ENCODE measurements at places on chromosomes 3 and 15.

- no peak for DNase-seq
Observed at GRCh38 chr3:55435491-55435890, 51.6 kb downstream of the WNT5A start.

GRCh38 chr3:27094721-27095120, 274.5 kb downstream of the NEK10 start:
- no peak for DNase-seq

DNA sequence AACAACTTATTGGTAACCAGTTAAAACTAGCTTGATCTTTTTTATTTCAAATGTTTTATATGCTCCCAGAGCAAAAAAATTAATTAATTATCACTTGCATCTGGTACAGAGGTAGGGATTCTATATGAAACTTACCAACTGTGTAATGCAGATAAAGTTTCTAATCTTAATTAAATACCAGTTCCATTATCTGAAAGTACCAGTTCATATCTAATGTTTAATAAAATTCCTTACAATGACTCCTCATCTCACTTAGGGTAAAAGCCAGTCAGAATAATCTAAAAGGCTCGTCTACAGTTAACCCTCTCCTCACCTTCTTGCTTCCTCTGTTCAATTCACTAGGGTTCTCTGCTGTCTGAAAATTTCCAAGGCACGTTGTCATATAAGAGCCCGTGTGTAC, 384.8 kb downstream of the RBMS3 start:
- DNase-seq = no peak

DNA sequence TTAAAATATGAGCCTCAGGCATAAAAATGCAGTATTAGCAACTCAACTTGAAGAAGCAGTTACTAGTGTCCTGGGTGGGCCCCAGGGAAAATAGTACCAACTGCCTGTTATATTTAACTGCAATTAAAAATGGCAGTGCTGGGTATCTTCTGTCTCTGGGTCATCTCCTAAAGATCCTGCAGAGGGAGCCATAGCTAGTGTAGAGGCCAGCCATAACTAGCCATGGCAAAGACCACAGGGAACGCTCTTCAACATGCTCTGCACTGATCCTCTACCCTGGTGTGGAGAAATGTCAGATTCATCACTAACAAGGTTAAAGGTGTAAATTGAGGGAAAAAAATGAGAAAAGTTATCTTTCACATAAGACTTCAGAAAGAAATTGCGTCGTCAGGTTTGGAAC, 181.3 kb downstream of the SNRPN start:
- DNase-seq = peak; percentile 3

DNA sequence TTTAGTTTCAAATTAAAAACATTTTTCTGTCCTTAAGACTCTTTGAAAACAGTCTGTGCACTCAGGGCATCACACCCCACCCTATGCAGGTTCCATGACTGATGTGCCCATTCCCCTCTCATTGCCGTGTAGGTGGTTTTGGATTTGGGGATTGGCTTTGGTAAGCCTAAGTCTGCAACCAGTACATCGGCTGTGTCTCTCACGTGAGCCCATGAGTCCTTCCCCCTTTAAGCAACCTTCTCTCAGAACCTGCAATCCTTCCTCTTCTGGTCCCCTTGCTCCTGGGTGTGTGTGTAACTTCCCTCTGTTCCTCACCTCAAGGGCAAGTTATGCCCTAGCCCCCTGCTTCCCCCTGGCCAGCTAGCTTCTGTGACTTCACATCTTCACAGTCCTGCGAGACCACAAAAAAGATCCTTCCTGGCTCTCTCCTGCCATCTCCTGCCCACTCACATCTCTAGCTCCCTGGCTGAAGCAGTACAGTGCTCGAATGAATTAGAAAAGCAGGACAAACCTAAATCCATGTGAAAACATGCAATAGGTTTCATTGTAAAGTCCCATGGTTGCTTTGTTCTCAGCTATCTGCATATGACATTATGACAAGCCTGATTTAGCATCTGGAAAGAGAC, 126.7 kb downstream of the UACA start:
- DNase-seq = no peak

DNA sequence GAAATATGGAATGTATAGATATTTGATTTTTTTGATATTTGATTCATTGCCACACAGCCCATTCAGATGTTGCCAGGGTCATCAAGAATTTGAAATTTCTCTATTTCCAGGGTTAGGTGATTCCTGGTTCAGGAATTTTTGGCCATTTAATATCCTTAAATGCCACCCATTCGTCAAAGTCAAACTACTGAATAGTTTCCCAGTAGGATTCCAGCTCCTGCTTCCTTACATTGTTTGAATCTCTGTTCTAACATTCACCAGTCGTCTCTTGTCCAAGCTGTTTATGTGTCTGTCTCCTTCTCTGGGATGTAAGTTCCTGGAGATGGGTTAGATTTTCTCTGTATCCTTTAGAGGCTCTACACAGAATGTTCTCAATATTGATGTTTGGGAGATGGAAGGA, 124.9 kb upstream of the TLE3 start:
- no peak for DNase-seq

DNA sequence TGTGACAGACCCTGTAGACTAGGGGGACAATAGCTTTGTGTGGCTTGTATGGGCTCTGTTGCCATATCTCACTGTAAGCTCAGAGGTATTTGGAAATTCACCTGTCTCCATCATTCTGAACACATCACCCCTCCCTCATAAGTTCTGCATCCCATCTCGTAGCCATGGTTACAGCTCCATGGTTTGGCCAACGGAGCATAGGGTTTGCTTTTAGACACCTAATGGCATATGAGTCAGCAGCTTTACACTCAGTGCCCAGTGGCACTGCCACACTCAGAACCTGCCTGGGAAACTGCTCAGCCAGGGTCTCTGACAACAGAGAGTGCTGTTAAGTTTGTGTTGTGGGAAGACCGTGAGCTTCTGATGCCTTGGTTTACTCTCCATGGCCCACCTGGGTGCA, 67.3 kb downstream of the CCK start:
- DNase-seq = no peak

DNA sequence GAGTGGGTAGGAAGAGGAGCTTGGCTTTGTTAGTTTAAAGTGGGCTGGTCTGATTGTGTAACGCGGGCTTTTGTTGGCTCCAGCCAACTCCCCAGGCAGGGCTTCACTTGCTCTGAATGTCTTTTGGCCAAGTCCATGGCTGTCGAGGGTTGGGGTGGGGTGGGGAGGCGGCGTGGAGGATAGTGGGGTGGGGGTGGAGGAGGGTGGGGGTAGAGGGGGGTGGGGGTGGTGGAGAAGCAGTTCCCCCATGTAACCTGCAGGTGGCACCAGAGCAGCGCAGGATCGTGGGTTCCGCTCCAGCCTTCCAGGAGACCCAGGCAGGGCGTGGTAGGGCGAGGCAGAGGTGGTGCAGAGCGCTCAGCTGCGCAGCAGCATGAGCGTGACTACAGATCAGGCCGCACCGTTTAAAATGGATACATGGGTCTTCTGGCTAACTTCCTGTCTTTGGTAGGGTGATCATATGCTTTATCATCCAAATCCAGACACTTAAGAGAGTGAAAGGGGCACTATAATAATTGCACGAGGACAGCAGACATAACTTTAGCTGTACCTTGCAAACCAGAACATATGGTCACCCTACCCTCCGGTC, 28.3 kb downstream of the GOLGA6A start:
- DNase-seq = peak; percentile 75

GRCh38 chr3:121970047-121970446, 52.0 kb downstream of the ILDR1 start:
- DNase-seq = no peak

DNA sequence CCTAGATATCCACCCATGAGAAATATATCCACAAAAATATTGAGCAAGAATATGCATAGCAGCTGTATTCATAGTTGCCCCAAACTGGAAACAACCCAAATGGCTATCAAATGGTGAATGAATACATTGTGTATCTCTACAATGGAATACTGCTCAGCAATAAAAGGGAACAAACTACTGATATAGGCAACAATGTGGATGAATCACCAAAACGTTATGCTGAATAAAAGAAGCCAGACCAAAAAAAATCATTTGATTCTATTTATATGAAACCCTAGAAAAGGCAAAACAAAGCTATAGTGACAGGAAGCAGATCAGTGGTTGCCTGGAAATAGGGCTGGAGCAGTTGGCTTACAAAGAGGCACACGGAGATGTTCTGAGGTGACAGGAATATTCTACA, 15.5 kb upstream of the CMTM7 start:
- DNase-seq = no peak

DNA sequence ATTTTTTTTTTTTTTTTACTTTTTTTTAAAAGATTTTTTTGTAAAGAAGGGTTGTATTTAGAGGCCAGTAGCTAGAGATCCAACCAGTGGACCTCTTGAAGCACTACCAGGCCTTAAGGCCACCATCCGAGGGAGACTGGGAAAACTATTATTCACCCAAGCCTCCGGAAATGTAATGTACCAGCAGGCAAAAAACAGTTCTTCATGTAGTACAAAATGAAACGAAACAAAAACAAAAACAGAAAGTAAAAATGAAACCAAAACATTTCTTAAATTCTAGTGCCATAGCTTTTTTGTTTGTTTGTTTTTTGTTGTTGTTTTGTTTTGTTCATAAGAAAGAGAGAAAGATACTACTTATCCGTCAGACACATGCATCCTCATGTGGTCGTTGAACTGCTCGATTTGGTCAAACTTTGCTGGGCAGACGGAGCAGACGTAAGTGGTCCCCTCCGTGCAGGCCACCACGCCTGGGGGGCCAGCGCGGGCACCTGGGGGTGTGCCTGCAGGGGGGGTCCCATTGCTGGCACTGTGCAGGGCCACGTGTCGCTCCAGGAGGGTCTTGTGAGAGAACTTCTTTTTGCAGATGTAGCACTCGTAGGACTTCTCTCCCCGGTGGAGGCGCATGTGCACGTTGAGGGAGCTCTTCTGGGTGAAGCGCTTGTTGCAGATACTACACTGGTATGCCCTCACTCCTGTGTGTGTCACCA, 45.0 kb downstream of the TIGIT start:
- no peak for DNase-seq

DNA sequence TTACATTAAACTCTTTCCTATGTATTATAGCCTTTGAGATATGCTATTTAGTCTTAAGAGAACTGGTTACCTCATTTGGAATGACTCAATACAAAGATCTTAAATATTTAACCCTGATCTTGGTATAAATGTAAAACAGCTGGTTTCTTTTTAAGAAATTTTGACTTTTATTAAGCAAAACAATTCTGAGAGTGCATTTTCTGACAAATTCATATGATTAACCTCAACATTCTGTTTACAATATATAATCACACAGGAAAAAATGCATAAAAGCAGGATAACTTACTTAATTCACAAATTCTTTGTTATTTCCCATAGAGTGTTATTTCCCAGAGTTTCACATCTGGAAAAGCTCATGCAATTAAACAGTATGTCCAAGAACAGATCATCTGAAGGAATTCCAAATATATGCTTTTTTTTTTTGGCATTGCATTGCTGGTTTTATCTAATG, 400.4 kb upstream of the THBS1 start:
- no peak for DNase-seq

GRCh38 chr15:28979208-28979841, 93.6 kb downstream of the APBA2 start:
- DNase-seq = no peak

DNA sequence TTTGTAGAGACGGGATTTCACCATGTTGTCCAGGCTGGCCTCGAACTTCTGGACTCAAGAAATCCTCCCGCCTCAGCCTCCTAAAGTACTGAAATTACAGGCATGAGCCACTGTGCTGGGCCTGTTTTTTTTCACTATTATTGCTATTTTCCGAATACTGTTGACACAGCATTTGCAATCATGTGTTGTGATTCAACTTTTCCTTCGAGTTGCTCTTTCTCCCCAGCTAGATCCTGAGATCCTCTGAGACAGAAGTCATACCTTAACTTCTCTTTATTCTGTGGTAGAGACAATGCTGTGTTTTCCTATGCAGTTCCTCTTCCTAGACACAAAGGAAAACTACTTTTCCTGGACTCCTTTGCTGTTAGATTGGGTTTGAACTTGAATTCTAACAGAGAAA, 46.4 kb upstream of the USP3 start:
- DNase-seq = no peak

- no peak for DNase-seq
Observed at GRCh38 chr3:128001576-128001975, 50.7 kb upstream of the SEC61A1 start.

- DNase-seq = no peak
Observed at GRCh38 chr3:60551455-60552209, 699.6 kb downstream of the FHIT start.

DNA sequence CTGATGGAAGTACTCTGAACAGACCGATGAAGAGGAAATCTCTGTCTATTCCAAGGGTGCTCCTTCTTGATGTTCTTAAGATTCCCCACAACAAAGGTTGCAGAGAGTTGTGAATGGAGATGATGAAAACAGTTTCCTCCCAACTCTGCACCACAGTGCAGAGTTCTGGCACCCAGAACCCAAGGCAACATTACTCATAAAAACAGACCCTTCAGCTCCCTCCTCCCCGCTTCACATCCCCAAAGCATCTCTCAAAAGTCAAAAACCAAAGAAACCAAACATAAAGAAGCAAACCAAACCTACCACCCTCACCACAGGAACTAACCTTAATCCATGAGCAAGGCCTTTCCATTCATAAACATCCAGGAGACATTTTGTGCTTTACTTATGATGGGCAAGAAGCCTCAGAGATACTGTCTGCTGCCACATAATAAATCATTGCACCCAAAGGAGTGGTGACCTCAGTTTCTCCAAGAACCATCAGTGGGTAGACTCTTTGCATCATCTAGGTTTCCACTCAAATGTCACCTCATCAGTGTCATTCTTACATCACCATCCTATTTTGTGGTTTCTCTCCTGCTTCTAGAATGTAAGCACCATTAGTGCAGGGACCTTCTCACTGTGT, 13.2 kb downstream of the PCOLCE2 start:
- DNase-seq = no peak

GRCh38 chr15:85116494-85116893, 134.8 kb downstream of the PDE8A start:
- DNase-seq = no peak

- DNase-seq = no peak
Observed at GRCh38 chr3:39388741-39389248, 5.6 kb downstream of the SLC25A38 start.

DNA sequence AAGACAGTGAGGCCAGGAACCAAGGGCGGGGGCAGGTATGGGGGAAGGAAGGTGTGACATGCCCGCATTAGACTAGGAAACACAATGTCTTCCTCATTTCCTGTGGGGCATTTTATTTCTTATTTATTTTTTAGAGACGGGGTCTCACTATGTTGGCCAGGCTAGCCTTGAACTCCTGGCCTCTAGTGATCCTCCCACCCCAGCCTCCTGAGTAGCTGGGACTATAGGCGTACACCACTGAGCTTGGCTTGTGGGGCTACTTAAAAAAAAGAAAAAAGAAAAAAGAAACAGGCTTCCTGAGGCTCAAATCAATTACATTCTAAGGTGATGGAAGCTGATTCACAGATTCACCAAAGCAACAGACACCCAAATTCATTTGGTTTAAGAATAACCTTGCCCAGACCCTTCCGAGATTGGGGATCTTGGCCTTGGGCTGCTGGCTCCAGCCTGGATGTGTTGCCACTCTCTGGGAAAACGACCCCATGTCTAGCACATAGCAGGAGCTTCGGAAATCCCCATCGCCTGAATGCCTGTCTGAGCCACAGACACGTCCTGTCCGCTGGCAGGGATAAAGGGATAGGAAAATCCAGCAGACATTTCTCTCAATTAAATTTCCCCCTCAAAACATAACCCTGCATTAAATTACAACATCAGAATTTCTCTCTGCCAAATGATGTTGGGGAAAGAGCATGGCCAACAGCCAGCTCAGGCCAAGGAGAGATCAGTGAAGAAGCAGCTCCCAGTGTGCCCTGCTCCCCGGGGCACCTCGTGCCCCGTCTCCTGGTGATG, 13.0 kb downstream of the CPN2 start:
- no peak for DNase-seq

Measured in urothelium cell line (cell line).